ENCODE measurements at places on chromosomes 1 and 21.

DNA sequence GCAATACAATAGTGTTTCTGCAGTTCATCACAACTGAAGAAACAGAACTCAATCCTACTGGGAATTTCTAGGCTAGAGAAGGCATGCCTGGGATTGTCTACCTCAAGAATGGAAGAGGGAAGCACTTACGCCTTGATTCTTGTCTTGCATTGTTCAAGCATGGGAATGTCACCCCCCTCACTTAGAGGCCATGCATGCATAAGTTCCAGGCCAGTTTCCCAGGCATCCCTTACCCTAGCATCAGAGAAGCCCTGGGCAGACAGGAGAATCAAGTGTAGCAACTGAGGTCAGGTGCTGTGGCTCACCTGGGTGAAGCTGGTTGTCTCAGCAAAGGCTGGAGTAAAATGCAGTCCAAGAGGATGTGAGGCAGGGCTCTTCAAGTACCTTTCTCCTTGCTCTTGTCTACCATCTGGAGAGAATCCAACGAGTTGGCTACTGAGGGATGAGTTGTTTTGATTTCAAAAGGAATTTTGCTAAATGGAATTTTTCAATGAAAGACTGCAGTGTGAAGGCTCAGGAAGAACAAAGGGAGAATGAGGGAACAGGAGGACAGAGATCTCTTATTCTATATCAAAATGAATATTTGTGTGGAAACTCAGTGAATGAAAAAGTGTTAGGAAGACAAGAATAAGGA is 174.3 kb downstream of the NEK7 start:
- no peak for DNase-seq

DNA sequence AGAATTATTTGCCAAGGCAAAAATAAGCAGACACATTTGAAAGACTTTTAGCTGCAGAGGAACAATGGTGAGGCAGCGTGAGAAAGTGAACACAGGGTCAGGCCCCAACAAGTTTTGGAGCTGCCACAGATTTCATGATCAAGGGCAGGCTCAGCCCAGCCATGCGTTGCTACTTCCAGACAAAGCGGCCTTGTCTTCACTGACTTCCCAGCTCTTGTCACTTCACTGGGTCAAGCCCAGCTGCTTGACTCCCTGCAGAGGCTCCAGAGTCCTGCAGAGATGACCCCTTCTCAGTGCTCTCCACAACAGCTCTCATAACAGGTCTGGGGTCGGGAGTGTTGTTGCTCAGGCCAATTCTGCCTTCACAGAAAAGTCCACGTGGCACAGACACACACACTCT is 35.8 kb downstream of the HHAT start:
- DNase-seq: no peak

GRCh38 chr21:30251781-30252180 is 31.0 kb downstream of the KRTAP24-1 start:
- DNase-seq: no peak

- DNase-seq: no peak
These were observed 157.1 kb downstream of the ELAVL4 start for GRCh38 chr1:50265790-50266314.

DNA sequence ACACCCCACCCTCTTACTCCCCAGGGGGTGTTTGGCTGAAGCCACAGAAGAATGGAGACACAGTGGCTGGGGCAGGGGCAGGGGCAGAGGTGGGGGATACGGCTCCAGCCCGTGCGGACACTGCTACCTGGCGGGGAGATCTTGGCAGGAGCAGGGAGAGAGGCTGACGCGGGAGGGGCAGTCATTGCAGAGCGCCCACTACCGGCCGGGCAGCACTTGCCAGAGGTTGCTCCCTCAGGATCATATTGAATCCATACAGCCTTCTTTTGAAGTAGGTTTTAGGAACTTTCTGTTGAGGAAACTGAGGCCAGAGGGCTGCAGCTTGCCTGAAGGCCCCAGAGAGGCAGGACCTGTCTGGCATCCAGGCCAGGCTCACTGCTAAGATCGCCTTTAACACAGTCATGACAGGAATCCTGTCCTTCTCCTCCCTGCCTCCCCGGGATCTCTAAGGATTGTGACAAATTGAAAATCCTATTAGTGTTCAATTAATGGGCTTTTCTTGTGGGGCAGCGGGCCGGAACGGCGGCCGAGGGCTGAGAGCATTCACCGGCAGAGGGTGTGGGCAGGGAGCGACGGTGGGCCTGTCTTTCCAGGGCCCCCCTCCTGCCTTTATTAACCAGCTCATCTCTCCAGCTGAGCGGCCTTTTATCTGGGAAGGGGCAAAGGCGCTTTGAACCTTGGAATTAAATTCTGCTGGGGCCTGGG is 65.5 kb upstream of the WNT4 start:
- DNase-seq: no peak

GRCh38 chr1:202576816-202577215 is 133.4 kb downstream of the SYT2 start:
- DNase-seq: no peak

DNA sequence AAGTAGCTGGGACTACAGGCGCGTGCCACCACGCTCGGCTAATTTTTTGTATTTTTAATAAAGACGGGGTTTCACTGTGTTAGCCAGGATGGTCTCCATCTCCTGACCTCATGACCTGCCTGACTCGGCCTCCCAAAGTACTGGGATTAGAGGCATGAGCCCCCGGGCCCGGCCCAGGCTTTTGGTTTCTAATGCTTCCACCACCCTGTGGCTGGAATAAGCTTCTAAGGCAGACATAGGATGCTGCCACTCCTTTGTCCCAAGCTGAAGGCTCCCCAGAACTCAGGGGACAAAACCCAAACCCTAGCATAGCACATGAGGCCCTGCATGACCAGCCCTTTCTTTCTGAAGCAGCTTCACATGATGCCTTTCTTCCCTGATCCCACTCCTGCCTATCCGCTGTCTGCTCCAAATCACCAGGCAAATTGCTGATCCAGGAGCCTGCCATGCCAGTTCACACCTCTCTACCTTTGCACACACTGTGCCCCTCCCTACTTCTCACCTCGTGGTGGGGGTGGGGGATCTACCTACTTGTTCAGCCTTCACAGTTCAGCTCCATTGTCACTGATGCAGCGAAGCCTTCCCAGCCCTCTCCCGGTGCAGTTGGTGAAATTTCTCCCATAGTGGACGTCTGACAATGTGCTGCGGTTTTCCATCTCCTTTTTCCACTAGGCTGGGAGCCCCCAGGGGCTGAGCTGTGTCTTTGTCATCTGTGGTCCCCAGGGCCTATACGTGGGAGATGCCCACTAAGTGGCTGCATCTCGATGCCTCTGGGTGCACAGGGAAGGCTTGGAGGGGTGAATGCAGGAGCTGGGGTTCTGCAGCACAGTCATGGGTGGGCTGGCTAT is 6.9 kb downstream of the PTPRU start:
- DNase-seq: no peak

- DNase-seq: no peak
These were observed 156.6 kb downstream of the AK5 start for GRCh38 chr1:77438236-77438913.

- no peak for DNase-seq
These were observed 4.3 kb upstream of the FOXD2 start for GRCh38 chr1:47433477-47434050.

DNA sequence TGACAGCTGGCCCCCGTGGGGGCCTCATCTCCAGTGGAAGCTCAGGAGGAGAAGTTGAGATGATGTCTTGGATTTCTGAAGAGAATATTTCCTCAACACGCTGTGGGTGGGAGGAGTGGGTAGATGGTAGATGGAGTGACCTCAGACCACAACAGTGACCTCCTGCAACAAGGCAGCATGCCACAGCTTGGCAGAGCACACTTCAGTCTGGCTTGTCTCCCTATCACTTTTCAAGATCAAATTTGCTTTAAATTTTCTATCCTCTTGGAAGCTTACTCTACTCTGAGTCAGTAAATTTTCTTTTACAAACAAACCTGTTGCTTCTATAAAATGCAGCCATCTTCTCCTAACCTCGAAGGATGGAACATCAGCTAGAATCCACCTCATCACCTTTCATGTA is 59.7 kb downstream of the NTPCR start:
- no peak for DNase-seq

- DNase-seq: no peak
These were observed 26.3 kb upstream of the PTGFR start for GRCh38 chr1:78464449-78464891.

DNA sequence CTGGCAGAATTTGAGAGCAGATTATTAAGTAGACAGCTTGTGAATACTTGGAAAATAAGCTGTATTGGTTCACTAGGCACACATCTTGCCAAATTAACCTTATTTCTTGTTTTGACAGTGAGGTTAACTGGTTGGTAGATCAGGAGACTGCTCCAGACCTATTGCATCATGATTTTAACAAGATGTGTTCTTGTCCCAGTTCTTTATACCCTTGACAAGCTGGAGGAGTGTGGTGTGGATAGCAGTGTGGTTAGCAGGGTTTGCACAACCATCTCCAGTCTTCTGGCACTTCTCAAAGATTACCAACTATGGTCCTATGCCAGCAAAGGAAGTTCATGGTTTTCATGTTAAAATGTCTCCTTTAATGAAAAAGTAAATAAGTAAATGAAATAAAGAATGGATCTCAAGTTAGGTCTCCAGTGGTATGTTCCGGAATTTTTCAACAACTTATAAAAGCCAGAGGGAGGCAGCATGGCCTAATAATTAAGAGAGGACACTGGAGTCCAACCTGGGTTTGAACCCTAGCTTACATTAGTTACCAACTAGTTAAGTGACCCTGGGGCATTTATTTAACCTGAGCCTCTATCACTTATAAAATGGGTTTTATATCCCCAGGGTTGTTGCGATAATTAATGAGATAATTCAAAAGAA is 34.1 kb downstream of the DDX20 start:
- no peak for DNase-seq

GRCh38 chr1:203528063-203528462 is 34.1 kb downstream of the OPTC start:
- DNase-seq: no peak

DNA sequence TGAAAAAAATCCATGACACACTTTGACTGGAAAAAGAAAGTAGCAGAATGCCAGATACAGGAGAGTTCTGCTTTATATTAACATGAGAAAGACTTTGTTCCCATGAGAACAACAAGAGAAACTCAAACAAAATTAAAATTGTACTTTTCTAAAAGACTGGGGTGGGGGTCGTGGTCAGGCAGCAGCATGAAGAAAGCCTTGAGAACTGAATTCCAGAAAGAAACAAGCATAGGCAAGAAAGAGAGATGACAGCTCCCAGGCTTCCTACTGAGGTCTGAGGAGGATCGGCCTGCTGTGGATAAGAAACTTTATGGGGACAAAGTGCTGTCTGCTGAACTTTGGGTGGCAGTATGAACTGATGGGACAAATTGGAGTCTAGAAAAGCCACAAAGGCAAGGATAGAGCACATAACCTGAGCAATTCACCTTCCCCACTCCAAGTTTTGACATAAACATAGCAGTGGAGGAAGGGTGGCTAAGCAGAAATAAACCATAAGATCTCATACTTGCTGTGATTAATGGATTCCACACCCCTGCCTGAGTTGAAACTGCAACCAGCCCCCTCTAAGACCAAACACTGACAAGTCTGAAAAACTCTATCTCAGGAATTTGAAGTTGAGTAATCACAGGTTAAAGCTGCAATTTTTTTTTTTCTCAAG is 43.7 kb downstream of the COL6A1 start:
- no peak for DNase-seq

- no peak for DNase-seq
These were observed 249.2 kb upstream of the TPTE start for GRCh38 chr21:10272216-10272615.

DNA sequence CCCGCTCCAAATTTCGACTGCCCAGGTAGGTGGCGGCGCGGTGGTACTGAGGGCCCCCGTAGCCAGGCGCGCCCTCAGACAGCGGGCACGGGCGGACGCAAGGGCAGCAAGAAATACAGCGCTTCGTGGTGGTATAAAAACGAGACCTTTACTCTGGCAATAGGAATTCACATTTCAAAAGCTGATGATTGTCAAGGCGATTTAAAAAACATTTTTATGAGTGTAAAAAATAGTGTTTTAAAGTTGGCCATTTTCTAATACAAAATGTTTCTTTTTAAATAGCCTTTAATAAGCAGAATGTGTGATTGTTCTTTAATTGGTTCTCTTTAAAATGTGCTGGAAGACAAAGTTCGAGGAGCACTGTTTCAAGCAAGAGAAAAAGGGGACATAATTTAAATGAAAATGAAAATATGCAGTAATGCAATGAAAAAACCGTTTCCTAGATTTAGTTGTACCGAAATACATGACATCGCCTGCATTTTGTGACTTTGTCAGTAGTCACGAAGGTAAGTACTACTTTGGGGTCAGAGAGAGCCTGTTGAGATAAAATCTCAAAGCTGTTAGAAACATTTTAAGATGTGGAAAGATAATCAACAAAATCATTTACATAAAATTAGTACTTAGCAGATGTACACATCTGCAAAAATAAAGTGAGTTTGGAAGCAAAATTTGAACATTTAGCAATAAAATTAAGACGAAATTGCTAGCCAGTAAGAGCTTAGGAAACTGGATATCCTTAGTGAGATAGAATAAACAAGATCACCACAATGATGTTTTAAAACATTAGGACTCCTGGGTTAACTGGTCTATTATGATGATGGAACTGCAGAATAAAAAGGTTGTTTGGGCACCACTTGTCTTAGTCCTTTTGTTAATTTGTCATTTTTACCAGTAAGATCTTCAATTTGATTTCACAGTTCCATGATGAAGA is 1.1 kb upstream of the PSMG1 start:
- DNase-seq: peak; percentile 33

GRCh38 chr1:248758352-248758751 is 2.8 kb upstream of the LYPD8 start:
- DNase-seq: no peak

- no peak for DNase-seq
These were observed 448.8 kb upstream of the VAMP3 start for GRCh38 chr1:7322283-7322785.

- no peak for DNase-seq
These were observed 27.5 kb upstream of the ROR1 start for GRCh38 chr1:63746129-63746864.

- DNase-seq: no peak
These were observed 4.1 kb downstream of the GSTM1 start for GRCh38 chr1:109691759-109692158.

DNA sequence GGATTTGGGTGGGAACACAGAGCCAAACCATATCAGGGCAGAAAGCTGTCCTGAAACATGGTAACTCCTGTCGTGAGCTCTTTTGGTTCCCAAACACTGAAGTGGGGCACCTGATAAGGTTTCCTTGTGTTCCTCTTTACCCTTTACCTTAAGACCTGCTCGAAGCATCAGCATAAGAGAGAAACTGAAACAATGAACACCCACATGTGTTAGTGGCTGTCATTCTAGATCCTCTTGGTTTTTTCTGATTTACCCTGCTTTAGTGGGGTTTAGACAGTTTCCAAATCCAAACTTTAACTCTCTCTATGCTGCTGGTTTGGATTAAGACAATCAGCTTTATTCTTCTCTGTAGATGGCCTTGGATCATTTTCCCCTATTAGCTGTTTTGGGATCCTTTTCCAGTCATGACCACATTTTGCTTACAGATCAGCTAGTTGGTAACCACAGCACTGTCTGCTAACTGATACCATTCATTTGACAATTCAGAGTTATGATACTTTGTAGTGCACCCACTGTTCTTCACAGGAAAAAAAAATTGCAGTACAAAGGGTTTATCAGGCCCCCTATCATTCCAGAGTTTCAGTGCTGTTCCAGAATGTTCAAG is 975 bp upstream of the MNDA start:
- DNase-seq: no peak

GRCh38 chr1:203208181-203208580 is 21.3 kb downstream of the CHIT1 start:
- no peak for DNase-seq

GRCh38 chr1:159205225-159205624 is 550 bp downstream of the ACKR1 start:
- no peak for DNase-seq
